ENCODE measurements at places on chromosomes 2 and 18.

DNA sequence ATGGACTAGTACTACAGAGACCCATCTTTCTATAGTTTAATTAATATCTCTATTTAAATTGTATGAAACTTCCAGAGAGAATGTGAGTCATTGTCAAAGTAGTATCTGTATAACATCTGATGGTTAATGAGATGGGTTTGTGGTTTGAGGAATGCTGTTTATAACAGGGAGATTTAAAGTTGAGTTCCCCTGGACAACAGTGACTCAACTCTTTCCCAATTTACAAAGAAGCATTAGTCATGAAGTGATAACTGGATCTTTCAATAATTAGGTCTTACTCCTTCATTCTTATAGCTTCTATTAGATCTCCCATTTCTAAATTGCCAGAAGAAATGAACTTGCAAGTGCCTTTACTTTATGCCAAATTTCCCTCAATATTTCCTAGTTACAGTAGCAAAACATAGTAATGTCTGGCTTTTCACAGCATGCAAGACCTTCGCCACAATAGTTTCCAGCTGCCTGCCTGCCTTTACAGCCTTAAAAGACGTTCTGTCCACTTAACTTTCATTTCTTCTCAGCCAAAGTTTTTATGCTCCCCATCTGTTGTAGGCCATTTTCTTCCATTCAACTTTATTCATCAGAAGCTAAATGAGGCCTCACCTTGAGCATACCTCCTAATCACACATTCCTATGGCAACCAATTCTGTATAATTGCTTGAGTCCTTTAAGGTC lies 47.7 kb upstream of the WDR75 start:
- DNase-seq = no peak

GRCh38 chr2:159595410-159596046 lies 20.8 kb downstream of the BAZ2B start:
- DNase-seq = no peak

- DNase-seq = no peak
These were observed 1199.1 kb upstream of the GYPC start for GRCh38 chr2:125456693-125457363.

- DNase-seq = no peak
These were observed 250.5 kb downstream of the HDAC4 start for GRCh38 chr2:239150125-239151011.

- no peak for DNase-seq
These were observed 97.2 kb upstream of the GPR45 start for GRCh38 chr2:105144152-105144940.

DNA sequence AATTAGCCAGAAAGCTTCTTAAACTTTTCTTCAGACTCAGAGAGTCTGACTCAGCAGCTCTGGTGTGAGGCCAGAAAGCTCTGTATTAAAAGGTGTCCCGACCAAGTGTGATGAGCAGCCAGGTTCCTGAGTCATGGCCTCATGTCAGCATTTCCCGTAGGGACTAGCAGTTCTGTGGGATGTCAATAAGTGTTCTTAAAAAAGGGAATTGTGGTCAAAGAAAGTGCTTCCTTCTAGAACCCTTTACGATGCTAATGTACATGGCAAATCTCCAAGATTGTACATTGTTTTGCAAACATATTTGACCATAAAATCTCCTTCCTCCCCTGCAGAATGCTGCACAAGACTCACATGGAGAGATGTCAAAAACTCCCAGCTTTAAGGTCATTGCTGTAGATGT lies 80.1 kb downstream of the PLA2R1 start:
- no peak for DNase-seq

GRCh38 chr2:419687-420317 lies 131.9 kb upstream of the ALKAL2 start:
- no peak for DNase-seq

DNA sequence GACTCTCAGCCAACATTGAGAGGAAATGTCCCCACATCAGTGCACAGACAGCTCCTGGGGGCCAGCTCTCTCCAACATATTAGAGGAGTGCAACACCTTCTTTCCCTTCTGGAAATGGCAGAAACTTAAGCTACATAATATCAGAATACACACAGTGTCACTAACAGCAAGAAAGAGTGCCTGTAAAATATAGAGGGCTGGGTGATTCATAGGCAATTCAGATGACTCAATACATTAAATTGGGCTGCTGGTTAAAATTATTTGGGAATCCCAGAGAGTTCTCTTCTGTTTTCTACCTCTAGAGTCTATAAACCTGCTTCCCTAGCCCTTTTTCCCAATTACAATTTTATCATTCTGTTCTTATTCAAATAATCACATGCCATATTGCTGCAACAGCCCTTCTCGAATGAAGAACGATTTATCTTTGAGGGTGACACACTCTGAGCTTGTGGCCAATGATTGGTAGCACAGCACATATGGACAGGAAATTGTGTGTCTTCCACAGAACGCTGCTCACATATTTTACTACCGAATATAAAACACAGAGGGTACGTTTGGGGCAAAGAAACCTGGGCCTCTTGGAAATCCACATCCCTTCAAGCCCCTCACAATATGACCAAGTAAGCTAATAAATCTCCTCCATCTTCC lies 381.2 kb downstream of the MBD2 start:
- no peak for DNase-seq

DNA sequence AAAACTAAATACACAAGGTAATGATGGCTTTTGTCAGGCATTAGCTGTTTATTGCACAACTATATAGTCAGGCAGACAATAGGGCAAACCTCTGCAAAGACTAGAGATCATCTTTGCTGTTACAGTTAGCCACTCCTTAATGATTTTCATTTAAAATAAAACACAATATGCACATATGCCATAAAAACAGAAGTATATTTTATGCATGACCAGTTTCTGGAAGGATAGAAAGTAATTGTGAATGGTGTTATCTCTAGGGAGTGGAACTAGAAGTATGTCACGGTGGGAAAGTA lies 102.0 kb downstream of the CHN1 start:
- DNase-seq = no peak

DNA sequence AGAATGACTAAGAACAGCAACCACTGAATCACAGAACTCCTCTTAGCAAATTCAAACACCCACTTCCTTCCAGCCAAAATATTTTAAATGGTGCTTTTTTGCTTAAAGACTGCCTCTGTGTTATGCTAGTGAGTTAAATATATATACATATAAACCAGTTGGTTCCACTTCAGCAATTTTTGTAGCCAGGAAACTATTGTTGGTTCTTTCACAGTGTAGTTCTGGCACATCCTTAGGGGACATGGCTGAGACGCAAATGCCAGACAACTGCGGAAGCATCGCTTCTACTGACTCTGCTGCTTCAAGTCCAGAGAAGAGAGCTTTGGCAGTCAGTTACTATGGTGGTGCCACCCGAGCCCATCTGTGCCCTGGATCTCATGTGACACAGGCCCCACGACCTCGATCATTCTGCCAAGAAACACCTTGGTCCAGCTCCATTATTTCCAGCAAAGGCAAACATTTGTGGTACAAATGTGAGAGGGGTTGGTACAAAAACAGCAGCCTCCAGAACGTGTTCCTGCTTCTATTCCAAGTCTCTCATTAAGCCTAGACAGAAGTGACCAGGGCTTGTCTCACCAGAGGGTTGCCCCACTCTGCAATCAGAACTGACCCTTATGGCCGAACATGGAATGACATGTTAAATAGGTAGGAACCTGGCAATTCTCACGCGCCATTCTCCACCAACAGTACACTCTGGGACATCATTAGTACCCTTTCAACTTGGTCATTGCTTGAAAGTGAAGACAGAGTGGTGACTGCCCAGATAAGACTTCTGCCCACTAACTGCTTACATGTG lies 117.8 kb upstream of the NRP2 start:
- no peak for DNase-seq

DNA sequence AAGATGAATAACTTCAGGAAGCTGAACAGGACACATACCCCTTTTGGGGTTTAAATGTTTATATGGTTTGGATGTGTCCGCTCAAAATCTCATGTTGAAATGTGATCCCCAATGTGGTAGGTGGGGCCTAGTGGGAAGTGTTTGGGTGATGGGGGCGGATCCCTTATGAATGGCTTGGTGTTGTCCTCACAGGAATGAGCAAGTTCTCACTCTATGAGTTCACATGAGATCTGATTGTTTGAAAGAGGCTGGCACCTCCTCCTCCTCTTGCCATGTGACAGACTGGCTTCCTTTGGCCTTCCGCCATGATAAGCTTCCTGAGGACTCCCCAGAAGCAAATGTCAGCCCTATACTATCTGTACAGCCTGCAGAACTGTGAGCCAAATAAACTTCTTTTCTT lies 88.6 kb upstream of the ZNF532 start:
- no peak for DNase-seq

- DNase-seq = peak; percentile 70
These were observed 77.9 kb downstream of the LIMS1 start for GRCh38 chr2:108612153-108612513.

DNA sequence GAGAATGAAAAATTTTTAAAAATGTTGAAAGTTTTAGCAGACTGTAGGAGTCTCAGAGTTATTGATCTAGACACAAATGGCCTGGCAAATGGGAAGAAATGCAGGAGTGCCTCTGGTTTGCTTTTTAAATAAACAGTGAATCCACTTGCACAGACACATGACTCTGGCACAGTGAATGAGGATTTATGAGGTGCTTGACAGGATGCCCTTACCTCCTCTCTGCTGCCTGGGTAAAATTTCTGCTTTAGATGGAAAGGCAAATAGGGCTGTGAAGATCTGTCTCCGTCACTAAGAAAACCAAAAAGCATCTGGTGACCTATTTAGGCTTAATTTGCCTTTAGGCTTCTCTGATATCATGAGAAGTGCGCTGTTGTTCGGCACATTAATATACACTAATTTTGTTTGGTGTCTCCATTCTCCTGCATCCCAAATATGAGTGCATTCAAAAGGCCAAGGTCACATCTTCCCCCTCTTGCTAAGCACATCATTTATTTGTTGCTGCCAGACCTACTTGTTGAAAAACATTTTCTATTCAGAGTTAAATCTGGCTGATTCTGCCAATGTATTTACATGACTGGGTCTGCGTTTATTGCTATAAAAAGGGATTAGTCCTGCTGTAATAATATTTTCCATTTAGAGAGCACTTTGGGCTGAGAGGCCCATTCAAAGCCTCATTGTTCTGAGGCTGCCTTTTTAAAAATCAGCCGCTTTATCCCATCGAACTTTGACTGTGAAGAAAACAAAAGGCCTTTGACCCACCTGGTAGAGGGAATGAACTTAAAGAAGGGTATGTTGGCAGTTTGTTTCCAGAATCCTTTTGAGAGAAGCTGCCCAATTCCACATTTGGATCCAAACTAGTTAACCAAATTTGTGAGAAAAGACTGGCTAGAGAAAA lies 94.9 kb downstream of the RNF152 start:
- DNase-seq = no peak

GRCh38 chr2:57343391-57344006 lies 703.1 kb upstream of the VRK2 start:
- DNase-seq = no peak

- no peak for DNase-seq
These were observed 120.1 kb upstream of the TWIST2 start for GRCh38 chr2:238727585-238728329.

DNA sequence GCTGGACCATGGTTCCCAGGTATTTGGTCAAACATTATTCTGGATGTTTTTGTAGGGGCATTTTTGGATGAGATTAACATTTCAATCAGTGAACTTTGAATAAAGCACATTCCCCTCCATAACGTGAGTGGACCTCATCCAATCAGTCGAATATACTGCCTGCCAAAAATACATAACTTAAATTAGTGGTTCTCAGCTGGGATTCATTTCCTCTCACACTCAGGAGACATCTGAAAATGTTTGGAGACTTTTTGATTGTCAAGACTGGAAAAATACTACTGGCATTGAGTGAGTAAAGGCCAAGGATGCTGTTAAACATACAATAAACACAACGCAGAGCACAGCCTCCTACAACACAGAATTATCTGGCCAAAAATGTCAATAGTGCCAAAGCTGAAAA lies 198.2 kb downstream of the MYO1B start:
- no peak for DNase-seq

GRCh38 chr2:239832490-239833268 lies 192.5 kb downstream of the NDUFA10 start:
- no peak for DNase-seq

GRCh38 chr2:176854062-176854461 lies 358.5 kb upstream of the HNRNPA3 start:
- DNase-seq = no peak

- DNase-seq = no peak
These were observed 19.1 kb downstream of the CYBRD1 start for GRCh38 chr2:171541202-171541887.

GRCh38 chr2:165114346-165114939 lies 89.4 kb downstream of the SCN3A start:
- no peak for DNase-seq

GRCh38 chr2:124975224-124975623 lies 950.1 kb downstream of the CNTNAP5 start:
- DNase-seq = no peak

DNA sequence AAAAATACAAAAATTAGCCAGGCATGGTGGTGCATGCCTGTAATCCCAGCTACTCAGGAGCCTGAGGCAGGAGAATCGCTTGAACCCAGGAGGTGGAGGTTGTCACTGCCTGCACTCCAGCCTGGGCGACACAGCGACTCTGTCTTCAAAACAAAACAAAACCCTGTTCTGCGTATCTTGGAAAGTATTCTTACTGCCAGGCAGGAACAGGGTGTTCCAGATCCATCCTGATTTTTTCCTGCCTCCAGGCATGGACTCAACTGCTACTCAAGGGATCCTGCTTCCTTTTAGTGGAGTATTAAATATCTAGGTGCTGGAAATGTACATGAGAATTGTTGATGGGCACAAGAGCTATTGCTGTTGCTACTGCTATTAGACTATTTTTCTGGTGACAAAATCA lies 12.3 kb downstream of the HSPD1 start:
- DNase-seq = no peak

DNA sequence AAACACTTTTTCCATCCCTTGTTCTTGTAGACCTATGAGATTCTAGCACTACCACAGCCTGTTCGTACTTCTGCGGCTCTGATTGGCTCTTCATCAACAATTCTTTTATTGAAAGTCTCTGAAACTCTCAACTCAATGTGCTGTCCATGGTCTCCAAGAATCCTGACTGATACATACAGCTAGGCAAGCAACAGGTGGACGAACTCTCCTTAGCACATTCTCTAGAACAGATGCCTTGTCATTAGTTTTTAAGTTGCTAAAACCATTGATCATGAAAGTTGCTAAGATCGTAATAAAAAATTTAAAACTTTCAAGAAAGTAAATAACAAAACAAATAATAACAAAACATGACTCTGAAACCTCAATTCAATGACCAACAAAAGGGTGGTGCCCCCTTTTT lies 210.5 kb downstream of the EPHA4 start:
- no peak for DNase-seq

GRCh38 chr2:234308813-234309195 lies 188.1 kb downstream of the ARL4C start:
- DNase-seq = peak; percentile 79

DNA sequence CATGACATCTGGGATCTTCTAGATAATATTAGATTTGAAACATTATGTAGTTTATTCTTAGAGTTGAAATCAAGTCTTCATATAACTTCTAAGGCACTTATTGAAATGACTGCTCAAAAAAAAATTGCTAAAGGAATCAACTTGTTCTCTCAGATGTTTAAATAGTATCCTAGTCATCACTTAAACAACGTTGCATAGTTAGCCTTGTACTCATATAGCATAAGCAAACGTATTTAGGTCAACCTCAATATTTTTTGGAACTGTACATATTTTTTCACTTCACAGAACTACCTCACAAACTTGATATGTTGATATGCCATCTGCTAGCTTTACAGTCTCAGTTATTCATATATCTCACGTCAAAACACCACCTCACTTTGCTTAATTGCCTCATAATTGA lies 47.1 kb upstream of the CREB1 start:
- no peak for DNase-seq

- DNase-seq = peak; percentile 48
These were observed 547.0 kb upstream of the ACVR2A start for GRCh38 chr2:147297820-147298219.

- DNase-seq = no peak
These were observed 68.7 kb downstream of the ASB1 start for GRCh38 chr2:238495422-238495821.

All from stimulated activated CD4-positive, alpha-beta T cell treated with anti-CD3 and anti-CD28 coated beads, Interleukin-4, amount 100 ng/mL, for 24 hours (primary cell).